Glutamatergic neuron (in vitro differentiated cells): ENCODE measurements at places on chromosomes 5 and 9.
A peak's percentile ranks its signal among the peaks of the same experiment; 100 is the strongest.

GRCh38 chr5:41858890-41859289 lies 11.3 kb downstream of the OXCT1 start:
- no peak for DNase-seq

- no peak for DNase-seq
These were observed 21.5 kb downstream of the TRIP13 start for GRCh38 chr5:914174-914573.

DNA sequence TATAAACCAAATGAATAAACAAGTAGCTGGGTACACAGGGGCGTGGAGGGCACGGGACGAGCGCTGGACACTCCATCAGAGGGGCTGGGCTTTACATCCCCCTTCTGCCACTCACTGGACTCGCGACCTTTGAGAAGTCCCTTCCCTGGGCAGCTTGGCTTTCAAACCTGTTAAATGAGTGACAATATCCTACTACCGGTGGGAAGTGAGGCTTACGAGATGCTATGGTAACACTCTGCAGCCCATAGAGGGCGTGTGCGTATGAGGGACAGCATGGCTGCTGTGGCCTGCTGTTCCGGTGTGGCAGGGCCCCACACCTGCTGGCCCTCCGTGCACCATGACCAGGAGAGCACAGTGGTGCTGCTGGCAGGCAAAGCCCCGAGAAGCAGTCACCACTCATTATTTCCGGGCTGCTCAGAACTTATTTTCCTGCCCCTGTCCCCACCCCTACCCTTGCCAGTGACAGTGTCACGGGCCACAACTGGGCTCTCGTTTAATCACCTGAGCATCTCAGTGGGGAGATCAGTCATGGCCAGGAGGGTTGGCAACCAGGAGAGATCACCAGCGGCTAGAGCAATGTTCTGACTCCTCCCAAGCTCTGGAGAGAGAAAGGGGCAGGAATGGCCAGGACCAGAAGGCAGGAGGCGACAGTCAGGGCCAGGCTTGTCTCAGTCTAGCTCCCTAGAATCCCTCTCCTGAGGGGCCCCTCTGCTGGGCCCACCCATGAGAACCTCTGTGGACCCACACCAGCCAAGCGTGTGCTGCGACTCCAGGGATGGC lies 10.5 kb downstream of the CLTB start:
- no peak for DNase-seq

- DNase-seq = no peak
These were observed 215.5 kb downstream of the FSTL4 start for GRCh38 chr5:133396814-133397213.

DNA sequence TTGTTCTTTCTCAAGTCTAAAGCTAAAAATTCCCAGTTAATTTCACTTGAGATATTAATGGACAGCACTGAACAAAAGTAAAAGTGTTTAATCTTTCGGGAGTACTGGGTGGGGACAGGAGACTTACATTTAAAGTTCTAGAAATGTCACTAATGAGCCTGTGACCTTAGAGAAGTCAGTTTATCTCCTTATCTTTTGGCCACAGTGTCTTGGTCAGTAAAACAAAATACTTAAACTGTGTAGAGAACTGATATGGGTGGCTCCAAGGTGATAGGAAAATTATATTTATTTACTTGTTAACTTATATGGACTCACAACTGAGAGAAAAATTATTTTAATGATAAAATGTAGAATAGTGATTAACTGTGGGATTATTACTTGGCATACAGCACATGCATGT lies 8.9 kb downstream of the IPO11 start:
- no peak for DNase-seq

DNA sequence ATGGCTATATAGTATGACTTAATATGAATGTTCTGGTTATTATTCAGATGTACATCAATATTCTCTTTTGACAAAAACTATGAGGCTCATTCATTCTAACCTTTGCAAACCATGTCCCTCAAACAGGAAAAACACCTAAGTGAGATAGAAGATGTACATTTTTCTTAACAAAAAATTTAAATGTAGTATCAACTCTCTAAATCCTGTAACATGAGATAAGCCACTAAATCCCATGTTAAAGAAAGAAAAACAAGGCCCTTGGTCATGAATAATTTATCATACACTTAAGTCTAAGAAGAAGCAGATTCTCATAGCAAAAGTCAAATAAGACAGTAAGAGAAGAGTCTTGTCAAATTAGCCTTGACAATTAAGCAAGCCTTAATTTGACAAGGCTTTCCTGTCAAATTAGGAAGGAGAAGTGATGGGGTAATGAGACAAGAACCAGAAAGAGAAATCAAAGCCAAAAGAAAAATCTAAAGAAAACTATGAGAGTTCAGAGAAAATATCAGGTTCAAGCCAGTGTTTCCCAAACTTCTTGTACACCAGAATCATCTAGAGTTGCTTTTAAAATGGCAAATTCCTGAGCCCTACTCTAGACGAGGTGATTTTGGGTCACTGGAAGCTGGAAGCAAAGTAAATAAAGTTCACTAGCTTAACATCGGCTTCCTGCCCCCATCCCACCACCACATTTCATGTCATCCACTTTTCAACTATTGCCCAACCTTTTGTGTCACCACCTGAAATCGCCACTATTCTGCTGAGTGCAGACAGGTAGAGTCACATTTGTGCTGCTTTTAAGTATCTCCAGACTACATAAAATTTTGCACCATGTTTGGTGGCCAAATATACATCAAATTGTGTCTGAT lies 76.5 kb downstream of the NR6A1 start:
- DNase-seq = no peak

- DNase-seq = no peak
These were observed 104.7 kb upstream of the PRRC1 start for GRCh38 chr5:127412698-127413097.

GRCh38 chr5:150671509-150672236 lies 10.6 kb downstream of the MYOZ3 start:
- DNase-seq = peak; percentile 43

DNA sequence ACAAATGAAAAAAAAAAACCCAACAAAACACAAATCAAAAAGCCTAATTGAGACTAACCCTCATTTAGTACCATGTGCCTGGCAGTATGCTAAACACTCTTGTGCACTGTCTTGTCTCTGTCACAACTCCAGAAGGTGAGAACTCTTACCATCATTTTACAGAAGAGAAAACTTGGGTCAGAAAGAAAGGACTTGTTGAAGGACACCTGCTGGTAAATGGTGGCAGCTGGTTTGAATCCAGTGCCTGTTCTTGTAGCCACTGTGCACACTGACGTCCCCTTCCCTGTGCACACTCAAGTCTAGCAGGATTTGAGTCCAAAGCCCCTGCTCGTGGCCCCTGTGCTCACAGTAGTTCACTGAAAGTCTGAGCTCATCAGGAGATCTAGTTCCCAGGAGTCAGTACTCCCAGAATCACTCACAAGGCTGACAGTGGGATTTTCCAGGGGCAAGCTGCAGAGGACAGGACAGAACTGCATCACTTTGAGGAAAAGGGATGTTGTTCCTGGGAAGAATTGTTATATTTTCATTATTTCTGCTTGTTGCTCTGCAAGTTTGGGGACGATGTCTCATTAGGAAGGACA lies 43.0 kb upstream of the HSD17B4 start:
- no peak for DNase-seq

GRCh38 chr9:113543982-113544303 lies 80.4 kb downstream of the RGS3 start:
- no peak for DNase-seq

DNA sequence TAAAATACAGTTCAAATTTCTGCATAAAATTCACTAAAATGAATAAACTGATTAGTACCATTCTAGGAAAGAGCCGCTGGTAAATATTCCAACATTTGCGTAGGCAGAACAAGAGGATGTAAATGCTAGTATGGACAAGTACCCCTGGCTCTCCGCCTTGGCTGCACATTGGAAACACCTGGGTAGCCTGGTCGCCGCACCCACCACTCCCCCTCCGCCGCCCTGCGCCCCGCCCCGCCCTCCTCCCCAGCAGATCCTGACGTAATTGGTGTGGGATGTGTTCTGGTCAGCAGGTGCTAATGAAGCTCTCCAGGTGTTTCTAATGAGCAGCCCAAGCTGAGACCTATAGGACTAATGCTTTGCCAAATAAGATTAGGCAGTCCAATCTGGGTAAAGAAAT lies 225.7 kb downstream of the FRMD3 start:
- DNase-seq = no peak

DNA sequence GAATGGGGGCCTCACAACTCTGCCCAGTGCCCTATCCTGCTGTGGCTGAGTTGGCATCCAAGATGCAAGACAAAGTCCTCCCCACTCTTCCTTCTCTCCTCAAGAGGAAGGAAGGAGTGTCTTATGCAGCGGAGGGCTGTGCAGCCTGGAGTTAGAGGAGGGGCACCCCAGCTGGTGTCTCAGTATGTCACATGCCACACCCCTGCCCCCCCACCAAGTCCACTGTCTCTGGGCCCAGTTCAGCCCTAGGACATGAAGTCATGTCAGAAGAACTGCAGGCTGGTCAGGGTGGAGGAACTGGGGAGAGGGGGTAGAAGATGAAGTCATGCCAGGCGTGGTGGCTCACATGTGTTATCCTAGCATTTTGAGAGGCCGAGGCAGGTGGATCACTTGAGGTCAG lies 28.0 kb upstream of the SLC28A3 start:
- no peak for DNase-seq

- DNase-seq = no peak
These were observed 502.8 kb downstream of the BNC2 start for GRCh38 chr9:16367605-16368231.

DNA sequence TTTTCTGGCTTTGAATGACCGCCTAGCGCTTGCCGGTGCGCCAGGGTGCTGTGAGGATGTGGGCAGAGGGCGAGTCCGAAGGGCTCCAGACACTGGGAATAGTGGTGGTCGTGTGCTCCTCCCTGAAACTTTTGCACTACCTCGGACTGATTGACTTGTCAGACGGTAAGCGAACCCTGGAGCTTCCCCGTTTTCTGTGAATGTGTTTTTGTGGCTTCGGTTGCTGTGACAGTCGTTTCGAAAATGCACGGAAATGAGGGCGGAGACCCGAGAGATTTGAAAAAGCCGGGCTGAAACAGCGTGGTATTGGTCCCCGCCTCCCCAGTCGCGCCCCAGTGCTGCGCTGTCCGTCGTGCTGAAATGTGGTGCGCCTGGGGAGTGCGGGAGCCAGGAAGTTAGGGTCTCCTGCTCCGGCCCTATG lies 102.5 kb upstream of the GABRP start:
- DNase-seq = peak; percentile 31

GRCh38 chr9:93316726-93317494 lies 133.0 kb downstream of the WNK2 start:
- no peak for DNase-seq

GRCh38 chr5:3230941-3231340 lies 364.7 kb upstream of the IRX1 start:
- no peak for DNase-seq

GRCh38 chr5:53321073-53321472 lies 159.4 kb upstream of the FST start:
- DNase-seq = no peak
